ENCODE measurements at places on chromosomes 11 and 22.

DNA sequence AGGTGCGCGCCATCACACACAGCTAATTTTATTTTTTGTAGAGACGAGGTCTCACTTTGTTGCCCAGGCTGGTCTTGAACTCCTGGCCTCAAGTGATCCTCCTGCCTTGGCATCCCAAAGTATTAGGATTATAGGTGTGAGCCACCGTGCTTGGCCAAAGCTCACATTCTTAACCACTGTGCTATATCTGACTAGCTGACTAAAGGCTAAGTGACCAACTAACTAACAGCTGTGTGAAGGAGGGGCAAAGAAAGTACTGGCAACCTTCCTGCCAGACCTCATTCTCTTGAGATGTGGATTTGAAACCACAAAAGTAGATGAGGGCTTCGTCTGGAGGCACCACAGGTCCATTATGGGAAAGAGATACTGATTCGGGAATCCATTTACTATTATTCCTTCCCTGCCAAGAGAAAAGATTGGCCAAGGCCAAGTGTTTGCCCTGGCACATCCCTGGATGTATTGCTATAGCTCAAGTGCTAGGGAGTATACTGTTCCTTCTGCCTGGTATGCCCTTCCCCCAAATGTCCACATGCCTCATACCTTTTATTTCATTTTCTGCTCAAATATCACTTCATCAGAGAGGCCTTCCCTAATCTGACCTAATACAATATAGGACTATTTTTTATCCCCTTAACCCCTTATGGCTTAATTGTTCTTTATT is 52.7 kb upstream of the RRM1 start:
- DNase-seq: no peak

DNA sequence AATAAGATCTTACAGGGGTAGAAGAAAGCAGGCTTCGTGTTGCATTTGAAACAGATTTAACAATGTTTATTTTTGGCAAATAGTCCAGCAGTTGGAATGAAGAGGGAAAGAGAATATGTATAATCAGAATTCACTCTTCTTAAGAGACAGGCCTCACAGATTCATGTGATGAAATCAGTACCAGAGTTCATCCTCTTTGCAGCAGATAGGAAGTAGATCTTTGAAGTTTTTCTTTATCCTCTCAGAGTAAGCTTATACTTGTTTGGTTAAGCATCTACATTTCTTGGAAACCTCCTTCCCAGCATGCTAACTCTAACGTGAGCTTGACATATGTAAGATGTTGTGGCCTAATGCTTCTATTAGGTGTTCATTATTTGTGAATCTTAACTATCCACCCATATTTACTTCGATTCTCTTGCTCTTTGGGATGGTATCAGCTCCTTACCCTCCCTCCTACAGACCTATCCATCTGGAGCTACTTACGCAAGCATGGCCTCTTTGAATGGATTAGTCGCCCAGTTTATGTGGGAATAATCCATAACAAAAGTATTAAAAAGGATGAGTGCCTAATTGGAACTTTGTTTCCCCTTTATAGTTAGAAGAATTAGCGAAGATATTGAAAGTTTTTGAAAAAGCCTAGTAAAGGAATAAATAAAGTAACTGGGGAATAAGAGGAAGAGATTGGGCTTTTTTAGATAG is 80.1 kb downstream of the PRMT3 start:
- no peak for DNase-seq

DNA sequence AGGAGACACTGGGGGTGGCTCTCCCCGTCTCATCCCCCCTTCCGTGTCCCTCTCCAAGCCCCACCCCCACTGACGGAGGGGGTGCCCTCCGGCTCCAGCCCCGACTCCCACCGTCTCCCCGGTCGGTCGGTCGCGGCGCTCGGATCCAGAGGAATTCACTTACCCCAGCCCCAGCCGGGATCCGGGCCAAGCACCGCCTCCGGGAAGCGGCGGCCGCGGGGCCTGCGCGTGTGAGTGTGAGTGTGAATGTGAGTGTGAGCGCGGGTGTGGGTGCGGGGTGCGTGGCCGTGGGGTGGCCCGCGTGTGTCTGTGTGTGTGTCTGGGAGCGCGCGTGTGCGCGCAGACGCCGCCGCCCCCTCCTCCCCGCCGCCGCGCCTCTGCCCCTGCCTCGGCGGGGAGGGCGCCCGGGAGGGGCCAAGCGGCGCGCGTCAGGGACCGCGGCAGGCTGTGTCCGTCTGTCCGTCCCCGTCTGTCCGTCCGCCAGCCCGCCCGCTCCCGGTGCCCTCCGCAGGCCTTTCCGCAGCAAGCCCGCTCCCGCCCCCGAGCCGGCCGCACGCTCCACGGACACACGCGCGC is at the start of gene ELFN2:
ELFN2 (minus strand) TSS at position 345 of the 576 bp plus-strand sequence. CDS start 51,945 bp downstream, outside the sequence.
- DNase-seq: no peak

DNA sequence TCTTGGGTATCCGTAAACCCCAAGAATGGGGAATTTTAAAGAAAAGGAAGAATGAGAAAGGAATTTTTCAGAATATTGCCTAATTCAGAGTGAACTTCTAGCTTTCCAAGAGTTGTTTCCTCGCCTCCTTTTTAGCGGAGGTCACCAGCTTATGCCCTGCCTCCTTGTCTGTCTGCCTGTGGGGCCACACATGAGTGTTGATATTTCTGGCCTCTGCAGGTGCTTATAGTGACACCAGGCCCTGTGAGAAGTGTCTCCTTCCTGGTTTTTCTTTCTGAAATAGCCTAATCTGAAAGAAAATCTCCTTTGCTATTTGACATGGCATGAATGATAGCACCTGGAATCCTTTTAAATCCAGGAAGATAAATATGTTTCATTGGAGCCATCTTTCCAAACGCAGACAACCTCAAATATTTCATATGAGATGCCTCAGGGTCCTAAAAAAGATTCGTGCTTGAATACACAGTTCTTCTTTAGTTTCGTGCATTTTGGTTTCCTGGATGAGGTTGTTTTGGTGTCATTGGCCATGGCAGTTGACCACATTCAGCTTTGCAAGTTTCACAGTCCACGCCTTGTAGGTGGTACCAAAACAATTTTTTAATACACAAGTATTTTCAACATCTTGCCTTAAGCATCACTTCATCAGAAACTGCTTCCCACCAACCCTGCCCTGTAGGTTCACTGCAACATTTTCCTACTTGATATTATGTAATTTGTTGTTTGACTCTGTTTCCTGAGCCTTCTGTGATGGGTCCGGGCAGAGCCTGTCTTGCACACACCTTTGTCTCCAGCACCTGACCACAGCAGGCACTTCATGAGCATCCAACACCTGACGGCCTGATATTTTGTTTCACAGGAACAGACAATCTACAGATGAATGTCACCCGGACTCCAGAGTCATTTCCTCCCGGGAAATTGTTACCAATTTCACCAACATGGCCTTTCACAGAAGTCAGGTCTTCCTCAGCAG is 159.4 kb downstream of the C11orf91 start:
- no peak for DNase-seq

GRCh38 chr11:69361466-69361865 is 67.5 kb downstream of the MYEOV start:
- no peak for DNase-seq

DNA sequence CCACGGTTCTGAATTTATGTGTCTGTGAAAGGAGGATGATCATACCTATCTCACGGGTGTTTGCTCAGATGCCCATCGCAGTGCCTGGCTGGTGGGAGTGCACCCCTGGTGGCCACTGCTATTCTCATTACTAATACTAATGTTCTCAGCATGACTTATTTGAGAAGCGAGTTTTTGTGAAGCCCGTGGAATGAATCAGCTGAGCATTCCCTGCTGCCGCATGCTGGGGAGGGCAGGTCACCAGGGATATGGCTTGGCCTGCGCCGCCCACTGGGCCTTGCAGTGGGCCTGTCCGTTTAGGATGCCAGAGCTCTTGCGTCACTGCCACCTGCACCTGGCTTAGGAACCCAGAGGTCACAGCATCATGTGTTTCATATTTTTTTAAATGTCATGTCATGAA is 16.9 kb downstream of the CTTN start:
- no peak for DNase-seq

GRCh38 chr11:96815236-96815635 is 425.4 kb downstream of the JRKL start:
- DNase-seq: no peak
